ENCODE measurements at places on chromosomes 3 and 15. TPM values are rescaled to one million over a fixed set of nuclear protein-coding genes. Genes with fewer than 3 reads are reported as not detected.

DNA sequence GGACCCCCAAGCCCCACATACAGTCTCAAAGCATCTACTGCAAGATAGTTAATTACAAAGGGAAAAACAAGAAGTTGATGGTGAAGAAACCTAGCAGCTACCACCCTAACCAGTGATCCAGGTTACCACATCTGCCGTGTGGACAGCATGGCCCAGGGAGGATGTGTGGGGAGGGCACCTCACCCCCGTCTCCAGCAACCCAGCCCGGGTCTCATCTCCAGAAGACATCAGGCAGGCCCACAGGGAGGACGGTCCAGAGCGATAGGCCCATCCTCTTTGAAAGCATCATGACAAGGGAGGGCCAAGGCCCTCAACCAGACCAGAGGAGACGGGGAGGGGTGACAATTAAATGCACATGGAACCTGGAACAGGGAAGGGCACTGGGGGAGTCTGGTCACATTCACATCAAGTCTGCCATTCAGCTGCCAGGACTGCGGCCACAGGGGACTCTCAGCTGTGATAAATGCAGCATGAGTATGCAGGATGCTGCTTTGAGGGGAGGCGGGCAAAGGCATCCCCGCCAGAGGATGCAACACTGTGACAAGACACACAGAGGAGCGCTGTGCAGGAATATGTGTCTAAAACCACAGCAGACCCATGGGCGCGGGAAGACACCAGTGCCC is 18.8 kb downstream of the ZXDC start:
- DNase-seq = no peak

- no peak for DNase-seq
These were observed 1.6 kb downstream of the FAM131A start for GRCh38 chr3:184339001-184339400.

DNA sequence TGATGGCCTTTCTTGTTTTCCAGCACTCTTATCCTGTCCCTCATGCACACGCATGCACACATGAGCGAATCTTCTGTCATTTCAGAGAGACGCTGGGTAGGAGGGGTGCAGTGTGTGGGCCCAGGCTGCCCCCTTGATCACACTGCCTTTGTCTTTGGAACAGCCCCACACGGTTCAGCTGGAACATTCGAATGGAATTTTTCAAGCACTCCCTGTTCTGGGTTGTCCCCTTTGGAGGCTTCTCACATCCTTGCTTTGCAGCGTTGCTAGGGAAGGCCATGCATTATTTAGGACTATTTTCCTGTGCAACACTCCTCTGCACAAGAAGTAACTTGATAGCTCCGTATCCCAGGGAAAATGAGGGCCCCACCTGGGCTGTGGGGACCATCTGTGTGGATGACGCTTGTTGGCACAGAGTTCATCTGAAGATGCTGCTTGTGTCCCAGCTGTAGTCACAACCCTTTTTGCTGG is 78.4 kb downstream of the SPSB4 start:
- DNase-seq = no peak

- no peak for DNase-seq
These were observed 43.5 kb downstream of the FMN1 start for GRCh38 chr15:33150971-33151370.

GRCh38 chr3:139987908-139988307 is 52.9 kb downstream of the CLSTN2 start:
- DNase-seq = no peak

GRCh38 chr3:57982561-57983243 is 25.5 kb upstream of the FLNB start:
- DNase-seq = no peak

DNA sequence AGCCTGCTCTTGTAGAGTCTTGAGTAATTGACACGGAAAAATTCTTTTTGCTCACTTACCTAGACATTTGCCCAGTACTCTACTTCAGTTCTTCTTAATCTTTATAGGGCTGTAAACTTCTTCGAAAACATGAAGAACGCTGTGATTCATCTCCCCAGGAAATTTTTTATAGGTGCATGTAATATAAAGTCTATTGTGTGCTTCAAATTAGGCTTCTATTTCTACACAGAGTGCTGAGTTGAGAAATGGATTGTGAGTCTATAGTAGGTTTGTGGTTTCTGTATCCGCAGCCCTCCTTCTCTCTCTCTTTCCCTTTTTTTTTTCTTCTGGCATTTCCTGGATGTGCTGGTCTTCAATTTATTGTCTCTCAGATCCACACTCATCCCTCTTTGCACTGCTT is 183.3 kb upstream of the DCBLD2 start:
- no peak for DNase-seq

- no peak for DNase-seq
These were observed 52.4 kb upstream of the FAM174B start for GRCh38 chr15:92707880-92708551.

- DNase-seq = no peak
These were observed 442.6 kb upstream of the PROK2 start for GRCh38 chr3:72227486-72228070.

GRCh38 chr15:30984542-30984941 is 6.9 kb downstream of the MTMR10 start:
- DNase-seq = no peak

DNA sequence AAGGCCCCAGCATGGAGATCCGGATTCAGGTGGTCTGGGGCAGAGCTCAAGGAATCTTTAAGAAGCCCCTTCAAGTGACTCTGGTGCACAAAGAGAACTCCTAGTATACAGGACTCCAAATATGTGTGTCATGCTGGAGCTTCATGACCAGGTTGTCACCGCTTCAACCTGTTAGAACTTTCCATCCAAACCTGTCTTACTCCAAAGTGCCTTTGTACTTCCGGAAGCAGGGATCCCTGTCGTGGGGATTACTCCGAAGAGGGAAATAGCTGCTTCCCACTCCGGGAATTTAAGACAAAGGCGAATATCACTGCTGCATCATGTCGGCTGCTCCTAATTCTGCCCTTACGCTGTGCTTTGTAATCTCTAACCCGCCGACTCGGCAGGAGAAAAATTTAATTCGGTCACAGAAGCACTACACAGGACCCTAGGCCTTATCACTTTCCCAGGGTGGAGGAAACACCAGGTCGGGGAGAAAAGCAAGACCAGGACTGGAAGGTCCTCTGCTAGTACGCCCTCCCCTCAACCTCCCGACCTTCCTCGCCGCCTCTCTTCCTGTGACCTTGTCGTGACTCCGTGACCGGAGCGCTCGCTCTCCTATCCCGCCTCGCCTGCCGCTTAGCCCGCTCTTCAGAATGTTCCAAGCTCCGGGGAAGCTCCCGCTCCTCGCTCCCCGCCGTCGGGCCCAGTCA is 730 bp downstream of the HIGD1A start:
- DNase-seq = peak; percentile 85

GRCh38 chr3:106033654-106034053 is 164.8 kb upstream of the CBLB start:
- no peak for DNase-seq

DNA sequence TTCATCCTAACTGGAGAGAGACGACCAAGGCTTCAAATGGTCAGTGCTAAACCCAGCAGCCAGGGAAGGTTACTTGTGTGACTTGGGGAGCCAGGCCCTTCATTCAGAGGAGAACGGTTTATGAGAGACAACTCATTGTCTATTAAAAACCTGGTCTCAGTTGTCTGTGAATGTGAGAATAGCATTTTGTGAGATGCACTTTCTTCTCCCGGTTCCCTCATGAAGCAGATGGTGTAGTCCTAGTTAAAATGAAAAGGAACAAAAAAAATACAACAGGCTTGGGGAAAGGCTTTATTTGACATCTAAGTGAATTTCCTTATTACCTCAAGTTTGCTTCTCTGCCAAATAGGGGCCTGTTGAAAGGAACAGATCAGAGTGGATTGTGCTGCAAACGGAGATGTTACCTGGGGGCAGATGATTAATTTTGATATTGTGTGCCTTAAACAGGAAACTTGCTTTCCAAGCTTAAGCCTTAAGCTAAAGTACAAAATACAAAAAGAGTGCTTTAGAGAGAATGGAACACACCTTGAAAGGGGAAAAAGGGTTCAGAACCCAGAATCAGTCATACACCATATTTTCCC is 202.7 kb upstream of the BHLHE40 start:
- DNase-seq = no peak

DNA sequence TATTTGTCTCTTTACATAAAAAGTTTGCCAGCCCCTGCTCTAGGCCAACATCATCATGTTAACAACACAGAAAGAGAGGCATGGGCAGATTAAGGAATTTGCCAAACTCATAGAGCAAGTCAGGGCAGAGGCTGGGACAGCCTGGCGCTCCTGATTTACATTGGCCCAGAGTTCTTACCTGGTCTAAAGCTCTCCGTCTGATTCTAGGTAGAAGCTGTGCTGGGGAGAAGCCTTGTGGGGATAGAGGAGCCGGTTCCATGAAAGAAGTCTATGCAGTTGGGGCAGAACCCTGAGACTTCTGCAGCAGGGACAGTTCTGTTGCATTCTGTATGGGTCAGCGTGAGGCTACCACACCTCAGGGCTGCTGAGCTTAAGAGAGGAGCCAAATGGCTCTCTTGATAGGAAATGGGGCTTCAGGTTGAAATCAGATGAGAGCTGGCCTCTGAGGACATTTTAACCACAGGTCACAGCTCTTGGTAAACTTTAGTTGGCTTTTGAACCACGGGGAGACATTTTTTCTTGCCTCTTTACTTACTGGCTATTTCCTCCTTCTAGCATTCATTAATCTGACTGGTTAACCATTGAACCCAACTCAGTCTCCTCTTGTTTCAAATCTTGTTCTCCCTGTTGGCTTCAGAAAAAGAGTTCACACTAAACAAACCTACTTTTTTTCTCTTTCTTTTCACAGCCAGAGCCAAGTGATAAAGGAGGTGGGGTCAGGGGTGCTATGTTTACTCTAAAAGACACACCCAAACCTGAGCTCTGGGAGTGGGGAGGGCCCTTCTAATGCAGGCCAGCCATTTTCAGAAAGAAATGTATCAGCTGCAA is 250.7 kb downstream of the OPA1 start:
- DNase-seq = peak; percentile 50

Gene FOXL2NB
- not detected for total RNA-seq

Gene THRB
- total RNA-seq = 17.2 TPM

Gene TLR9
- total RNA-seq = 0.94 TPM

Gene C2CD4B
- total RNA-seq = 4.2 TPM

Gene NEIL1
- 42.9 TPM for total RNA-seq
